ENCODE measurements at places on chromosomes 5 and 9. TPM values are rescaled to one million over a fixed set of nuclear protein-coding genes. Genes with fewer than 3 reads are reported as not detected.

GRCh38 chr9:128683340-128684064 is 5.5 kb upstream of the SET start:
- no peaks in the 10 kb centered on the region for H3K36me3 ChIP-seq
- peak overlapping the region; percentile 99 for H3K27ac ChIP-seq
- H3K4me1 ChIP-seq: peaks cover 33% of the 10 kb centered on the region

DNA sequence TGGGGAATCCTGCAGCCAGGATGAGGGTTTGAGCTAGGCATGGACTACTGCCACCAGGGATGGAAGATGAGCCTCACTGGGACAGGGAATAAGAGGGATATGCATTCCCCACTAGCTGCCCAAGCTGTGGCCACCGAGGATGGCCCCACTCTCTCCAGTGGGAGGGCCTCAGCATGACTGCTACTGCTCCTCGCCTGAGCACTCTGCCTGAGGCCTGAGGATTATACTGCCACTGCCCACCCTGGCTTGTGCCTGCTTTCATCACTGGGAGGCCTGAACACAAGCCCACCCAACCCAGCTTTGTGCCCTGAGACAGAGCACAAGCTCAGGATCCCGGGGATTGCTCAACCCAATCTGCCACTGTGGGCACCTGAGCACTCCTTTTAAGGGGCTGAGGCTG is 425.6 kb downstream of the RASEF start:
- no peak overlapping the region for H3K27ac ChIP-seq
- H3K27me3 ChIP-seq: no peaks in the 10 kb centered on the region
- H3K36me3 ChIP-seq: no peaks in the 10 kb centered on the region
- no peak for DNase-seq

The TMEM161B gene
- 9.0 TPM for polyA plus RNA-seq

The ECM2 gene
- polyA plus RNA-seq: 4.0 TPM

The F2RL1 gene
- polyA plus RNA-seq: 130 TPM

DNA sequence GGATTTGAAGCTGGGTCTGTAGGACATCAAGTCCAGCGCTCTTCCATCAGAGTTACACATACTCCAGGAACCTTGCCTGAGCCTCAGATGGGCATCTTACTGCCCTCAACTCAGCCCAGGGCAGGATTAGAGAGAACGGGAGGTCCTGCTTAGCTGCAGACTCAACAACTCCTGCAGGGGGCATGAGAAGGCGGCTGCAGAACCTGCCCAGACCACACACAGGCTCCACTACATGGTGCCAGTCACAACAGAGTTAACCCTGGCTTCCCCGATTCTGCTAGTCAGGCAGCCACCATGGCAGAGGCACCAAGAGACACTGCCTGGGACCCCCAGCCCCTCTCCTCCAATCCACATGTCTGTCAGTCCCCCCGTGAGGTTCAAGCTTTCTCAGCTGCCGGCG is 23.9 kb upstream of the CPLX2 start:
- H3K4me3 ChIP-seq: no peak overlapping the region
- H3K4me1 ChIP-seq: no peaks in the 10 kb centered on the region
- no peaks in the 10 kb centered on the region for H3K27me3 ChIP-seq
- H3K27ac ChIP-seq: no peak overlapping the region
- no peaks in the 10 kb centered on the region for H3K36me3 ChIP-seq

DNA sequence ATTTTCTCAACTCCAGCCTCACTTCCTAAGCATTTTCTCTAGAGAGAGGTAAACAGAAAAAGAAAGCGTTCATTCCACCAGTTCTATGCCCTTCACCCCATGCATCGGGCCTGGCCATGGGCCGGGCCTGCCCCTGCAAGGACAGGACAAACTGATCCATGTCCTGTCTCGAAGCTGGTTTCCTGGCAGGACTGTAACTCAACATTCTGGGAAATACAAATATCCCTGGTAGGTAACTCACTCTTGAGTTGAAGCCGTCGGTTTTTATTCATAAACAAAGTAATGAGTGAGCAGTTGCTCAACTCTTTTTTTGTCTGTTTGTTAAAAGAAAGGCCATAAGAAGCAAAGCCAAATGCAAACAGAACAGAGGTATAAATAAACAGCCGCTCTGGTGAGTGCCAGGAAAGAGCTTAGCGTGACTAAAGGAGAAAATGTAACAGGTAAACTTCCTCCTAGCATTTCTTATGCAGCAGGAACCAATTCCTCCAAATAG is 64.4 kb upstream of the DNAH5 start:
- H3K36me3 ChIP-seq: no peaks in the 10 kb centered on the region
- DNase-seq: peak; percentile 51
- H3K27ac ChIP-seq: peak overlapping the region; percentile 58
- H3K27me3 ChIP-seq: no peaks in the 10 kb centered on the region
- peaks cover 3% of the 10 kb centered on the region for H3K4me1 ChIP-seq
- H3K4me3 ChIP-seq: no peak overlapping the region

The CRAT gene
- 64.6 TPM for polyA plus RNA-seq

DNA sequence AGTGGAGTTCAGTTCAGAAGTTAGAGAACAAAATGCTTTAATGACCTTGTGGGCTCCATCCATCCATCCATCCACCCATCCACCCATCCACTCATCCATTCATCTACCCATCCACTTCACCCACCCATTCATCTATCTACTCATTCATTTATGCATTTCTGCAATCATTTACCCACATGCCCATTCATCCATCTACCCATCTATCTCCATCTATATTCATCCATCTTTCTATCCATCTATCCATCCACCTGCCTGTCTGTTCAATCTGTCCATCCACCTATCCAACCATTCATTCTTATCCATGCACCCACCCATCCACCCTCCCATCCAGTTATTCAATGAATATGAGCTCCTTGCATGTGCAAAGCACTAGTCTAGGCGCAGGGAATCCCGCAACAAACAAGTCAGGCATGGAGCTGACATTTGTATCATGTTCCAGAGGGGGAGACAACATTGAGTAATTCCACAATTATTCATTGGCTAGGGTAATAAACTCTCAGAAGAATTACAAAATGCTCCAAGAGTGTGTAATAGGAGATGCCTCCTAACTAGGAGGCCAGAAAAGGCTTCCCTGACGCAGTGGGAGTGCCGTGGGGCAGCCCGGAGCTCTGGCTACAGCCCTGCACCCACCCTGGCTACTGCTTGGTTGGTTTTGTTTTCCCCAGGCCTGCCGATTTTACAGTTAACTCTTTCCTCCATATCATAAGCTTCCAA is 211.2 kb downstream of the NXNL2 start:
- no peak overlapping the region for H3K4me3 ChIP-seq
- H3K27ac ChIP-seq: peak overlapping the region; percentile 86
- DNase-seq: peak; percentile 72
- H3K36me3 ChIP-seq: no peaks in the 10 kb centered on the region

DNA sequence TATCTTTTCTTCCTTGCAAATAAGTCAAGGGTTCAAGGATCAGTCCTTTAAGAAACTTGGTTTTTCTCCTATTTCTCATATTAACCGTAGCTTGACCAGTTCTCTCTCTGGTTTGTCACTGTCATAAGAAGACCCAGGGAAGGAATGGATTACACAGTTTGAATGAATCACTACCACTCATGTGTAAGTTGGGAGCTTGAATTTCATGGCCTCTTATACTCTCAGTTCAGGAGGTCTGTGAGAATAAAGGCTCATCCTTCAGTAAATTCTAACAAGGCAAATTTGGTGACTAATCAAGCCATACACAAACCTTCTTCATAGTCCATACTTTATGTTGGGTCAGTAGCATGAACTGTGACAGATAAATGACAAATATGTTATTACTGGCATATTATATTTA is 323.1 kb upstream of the ACTBL2 start:
- no peaks in the 10 kb centered on the region for H3K4me1 ChIP-seq
- H3K27me3 ChIP-seq: no peaks in the 10 kb centered on the region
- H3K36me3 ChIP-seq: no peaks in the 10 kb centered on the region
- no peak overlapping the region for H3K27ac ChIP-seq
- DNase-seq: no peak
- H3K4me3 ChIP-seq: no peak overlapping the region

- peak overlapping the region; percentile 89 for H3K27ac ChIP-seq
- peak overlapping the region; percentile 40 for H3K4me3 ChIP-seq
- H3K27me3 ChIP-seq: no peaks in the 10 kb centered on the region
Measured at GRCh38 chr9:128921881-128922763, 1.3 kb downstream of the PHYHD1 start.
